BJ (cell line): ENCODE measurements at places on chromosomes 1 and 21.

GRCh38 chr1:177239792-177240191 is 69.0 kb downstream of the BRINP2 start:
- DNase-seq: no peak

DNA sequence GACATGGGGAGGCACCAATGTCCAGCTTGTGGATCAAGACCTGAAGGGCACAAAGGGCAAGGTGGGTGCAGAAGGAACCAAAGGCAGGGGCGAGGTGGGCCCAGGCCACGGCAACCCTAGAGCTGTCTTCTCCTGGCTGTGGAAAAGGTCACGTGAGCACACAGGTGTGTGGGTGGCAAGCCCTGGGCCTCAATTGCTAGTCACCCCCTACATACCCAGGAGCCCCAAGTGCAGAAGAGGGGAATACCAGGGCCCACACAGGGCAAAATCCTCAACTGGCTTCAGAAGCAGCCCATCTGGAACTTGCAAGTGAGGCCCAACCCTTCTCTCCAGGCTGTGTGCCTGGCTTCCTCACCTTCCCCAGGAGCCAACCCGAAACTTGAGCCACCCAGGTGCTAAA is 25.6 kb downstream of the ZBTB17 start:
- no peak for DNase-seq

GRCh38 chr1:75970631-75971030 is 38.4 kb upstream of the ASB17 start:
- no peak for DNase-seq

DNA sequence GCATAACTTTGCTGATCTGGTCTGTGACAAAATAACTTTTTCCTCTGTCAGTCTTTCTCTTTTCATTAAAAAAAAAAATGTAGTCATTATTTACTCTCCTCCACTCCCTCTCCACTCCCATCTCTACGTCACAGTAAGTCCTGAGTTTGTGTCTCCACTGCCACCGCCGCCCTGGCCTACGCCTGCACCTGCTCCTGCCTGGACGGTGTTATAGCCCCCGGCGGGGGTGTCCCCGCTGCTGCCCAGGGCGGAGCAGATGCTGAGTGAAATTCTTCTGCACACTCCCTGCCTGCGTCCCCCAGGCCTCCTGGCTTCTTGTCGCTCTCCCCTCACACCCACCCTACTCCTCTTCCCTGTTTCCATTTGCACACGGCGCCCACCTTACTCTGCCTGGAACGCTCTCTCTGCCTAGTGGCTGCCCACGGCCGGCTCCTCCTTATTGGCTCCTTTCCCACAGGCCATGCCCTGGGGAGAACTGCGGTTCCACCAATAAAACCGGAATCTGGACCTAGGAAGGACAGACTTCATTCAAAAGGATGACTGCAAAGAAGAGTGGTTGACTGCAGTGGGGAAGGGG is 55.2 kb upstream of the C1orf174 start:
- DNase-seq: no peak

GRCh38 chr1:228794810-228795209 is 59.5 kb downstream of the RHOU start:
- DNase-seq: no peak

- DNase-seq: no peak
Observed at GRCh38 chr1:13703128-13703513, 3.1 kb downstream of the PRDM2 start.
